ENCODE measurements at places on chromosomes 5 and 9.

DNA sequence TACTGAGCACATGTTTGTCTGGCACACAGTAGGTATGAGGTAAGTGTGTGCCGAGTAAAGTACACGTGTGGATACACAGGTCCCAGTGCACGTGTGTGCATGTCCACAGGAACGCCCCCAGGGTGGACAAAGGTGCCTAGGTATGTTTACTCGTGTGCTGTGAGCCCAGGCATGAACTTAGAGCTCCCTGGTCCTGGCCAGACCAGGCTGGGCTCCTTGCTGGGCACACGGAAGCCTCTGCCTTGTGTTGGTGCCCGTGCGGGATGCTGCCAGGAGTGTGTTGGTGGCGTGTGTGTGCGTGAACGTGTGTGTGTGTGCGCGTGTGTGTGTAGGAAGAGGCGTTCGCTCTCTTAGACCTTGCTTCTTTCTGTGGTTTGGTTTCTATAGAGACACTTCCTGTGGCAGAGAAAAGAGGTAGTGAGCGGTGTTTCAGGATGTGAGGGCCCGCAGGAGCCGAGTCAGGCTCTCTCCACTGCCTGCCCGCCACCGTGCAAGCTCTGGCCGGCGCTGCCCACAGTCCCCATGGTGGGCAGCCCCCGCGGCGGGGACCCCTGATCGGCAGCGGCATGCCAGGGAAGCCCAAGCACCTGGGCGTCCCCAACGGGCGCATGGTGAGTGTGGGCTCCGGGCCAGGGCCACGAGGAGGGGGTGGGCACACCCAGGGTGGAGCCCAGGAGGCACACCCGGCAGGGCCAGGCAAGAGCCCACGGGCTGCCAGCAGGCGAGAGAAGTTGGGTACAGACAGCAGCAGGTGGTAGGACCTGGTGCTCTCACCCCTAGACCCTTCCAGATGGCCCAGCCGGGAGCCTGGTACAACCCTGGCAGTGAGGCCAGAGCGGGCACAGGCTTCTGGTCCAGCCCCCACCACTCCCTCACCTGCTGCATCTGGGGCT lies at the start of gene RGS14:
RGS14 (plus strand) TSS at position 466 of the 893 bp plus-strand sequence; CDS start at position 567, 101 bp downstream.
- no peak for DNase-seq

DNA sequence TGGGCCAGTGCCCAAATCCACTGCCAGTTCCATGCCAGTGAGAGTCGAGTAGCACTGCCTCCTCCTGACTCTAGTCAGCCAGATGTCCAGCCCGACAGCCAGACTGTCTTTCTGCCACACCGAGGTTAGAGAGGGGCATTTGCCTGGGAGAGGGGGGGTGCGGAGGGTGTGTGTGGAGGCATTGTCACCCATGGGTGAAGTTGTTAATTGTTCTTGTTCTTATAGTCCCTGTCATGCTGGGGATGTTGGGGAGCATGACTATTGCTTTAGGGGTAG lies 1.1 kb downstream of the RGP1 start:
- DNase-seq: no peak

DNA sequence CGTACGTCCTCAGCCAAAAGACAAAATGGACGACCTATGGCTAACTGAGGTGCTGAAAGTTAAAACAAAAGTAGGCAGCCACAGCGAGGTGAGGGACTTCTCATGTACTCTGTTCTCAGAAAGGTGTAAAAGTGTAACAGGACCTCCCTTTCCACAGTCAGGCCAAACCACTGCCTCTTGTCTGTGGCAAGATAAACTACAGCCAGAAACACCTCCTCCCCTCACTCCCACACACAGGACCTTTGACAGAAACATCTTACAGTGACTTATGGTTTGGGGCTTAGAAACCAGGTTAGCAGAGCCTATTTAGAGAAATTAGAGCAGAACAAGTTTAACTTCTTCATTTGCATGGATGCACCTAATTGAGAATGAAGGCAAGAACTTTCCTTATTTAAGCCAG lies 499.1 kb upstream of the GRIN3A start:
- DNase-seq: no peak

GRCh38 chr5:150119421-150120061 lies 33.2 kb upstream of the CSF1R start:
- DNase-seq: no peak

DNA sequence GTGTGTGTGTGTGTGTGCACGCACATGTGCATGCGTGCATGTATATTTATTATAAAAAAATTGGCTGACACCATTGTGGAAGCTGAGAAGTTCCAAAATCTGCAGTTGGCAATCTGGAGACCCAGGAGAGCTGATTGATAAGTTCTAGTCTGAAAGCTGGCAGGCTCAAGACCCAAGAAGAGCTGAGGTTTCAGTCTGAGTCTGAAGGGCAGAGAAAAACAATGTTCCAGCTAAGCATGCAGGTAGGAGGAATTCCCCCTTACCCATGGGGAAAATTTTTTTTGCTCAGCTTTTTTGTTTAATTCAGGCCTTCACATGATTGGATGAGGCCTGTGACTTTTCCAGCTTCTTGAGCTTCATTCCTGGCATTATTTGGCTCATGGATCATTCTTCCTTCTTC lies 31.2 kb upstream of the ACTBL2 start:
- DNase-seq: no peak

DNA sequence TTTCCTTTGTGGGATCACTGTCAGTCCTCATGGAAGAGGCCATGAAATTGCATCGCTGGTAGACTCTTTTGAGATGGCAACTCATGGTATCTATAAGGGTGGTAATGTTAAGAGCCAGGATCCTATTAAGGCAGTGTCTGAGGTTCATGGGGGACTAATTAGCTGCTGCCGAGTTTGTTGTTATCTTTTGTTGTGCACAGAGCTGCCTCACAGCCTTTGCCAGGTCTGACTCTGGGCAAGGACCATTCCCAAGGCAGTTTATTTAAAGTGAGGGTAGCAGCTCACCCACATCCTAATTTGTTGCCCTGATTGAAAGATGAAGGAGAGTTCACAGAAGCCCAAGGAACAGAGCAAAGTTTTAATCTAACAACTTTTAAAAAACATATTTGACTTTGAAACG lies 7.9 kb downstream of the SMARCA2 start:
- no peak for DNase-seq

All from stimulated activated CD8-positive, alpha-beta memory T cell treated with anti-CD3 and anti-CD28 coated beads, Interleukin-4, amount 100 ng/mL, for 4 hours (primary cell).